ENCODE measurements at places on chromosomes 6 and 20.
A peak's percentile ranks its signal among the peaks of the same experiment; 100 is the strongest.

- no peak for DNase-seq
Observed at GRCh38 chr6:168093634-168094033, 14.6 kb upstream of the FRMD1 start.

- DNase-seq, result no peak
Observed at GRCh38 chr6:4781967-4782575, 5.9 kb downstream of the CDYL start.

GRCh38 chr6:107871016-107871415 is 46.9 kb upstream of the SCML4 start:
- DNase-seq, result no peak

- DNase-seq, result no peak
Observed at GRCh38 chr6:113755449-113756289, 101.5 kb upstream of the MARCKS start.

DNA sequence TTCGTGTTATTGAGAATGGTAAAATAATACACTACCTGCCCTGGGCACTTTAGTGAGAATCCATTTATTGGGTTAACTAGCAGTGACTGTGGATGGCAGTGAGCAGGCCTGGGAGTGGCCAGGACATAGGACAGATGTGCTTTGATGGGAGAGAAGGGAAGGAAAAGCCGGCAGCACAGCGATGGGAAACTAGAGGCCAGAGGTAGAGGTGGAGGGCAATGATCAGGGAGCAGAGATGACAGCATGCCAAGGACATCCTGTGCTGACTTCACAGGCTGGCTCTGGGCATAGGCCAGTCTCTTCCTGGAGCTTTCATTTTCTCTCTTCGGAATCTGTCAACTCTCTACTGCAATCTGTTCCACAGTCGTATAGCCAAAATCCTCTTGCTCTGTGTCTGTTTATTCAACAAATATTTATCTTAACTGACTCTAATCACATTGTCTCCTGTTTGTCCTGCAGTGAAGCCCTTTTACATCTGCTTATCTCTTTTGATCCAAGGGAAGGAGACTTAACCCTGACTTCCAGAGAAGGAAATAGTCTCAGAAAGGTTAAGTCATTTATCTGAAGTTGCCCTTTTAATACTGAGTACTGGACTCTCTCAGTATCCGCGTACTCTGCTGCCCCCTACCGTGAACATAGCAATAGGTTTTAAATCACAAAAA is 18.4 kb upstream of the MMP24 start:
- DNase-seq, result peak; percentile 50

DNA sequence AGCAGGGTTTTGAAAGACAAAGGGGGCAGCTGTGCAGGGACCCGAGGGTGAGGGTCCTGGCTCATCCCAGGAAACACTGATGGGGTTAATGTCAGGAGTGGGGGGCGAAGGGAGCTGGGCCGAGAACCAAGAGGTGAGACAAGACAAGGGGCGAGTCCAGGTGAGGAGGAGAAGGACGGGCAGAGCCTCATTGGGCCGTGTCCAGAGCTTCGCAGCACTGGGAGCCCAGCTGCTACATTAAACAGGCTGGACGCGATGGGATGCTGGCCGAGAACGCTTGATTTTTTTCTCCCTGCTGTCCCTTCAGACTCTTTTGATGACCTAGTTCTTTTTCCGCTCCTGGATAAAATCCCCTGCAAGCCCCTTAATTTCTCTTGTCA is 172.8 kb upstream of the SNX9 start:
- DNase-seq, result peak; percentile 78
